ENCODE measurements at places on chromosomes 2 and 18.

GRCh38 chr18:28256166-28256565, 79.2 kb upstream of the CDH2 start:
- no peak for DNase-seq

- DNase-seq = no peak
Observed at GRCh38 chr2:60447943-60448342, 105.5 kb downstream of the BCL11A start.

DNA sequence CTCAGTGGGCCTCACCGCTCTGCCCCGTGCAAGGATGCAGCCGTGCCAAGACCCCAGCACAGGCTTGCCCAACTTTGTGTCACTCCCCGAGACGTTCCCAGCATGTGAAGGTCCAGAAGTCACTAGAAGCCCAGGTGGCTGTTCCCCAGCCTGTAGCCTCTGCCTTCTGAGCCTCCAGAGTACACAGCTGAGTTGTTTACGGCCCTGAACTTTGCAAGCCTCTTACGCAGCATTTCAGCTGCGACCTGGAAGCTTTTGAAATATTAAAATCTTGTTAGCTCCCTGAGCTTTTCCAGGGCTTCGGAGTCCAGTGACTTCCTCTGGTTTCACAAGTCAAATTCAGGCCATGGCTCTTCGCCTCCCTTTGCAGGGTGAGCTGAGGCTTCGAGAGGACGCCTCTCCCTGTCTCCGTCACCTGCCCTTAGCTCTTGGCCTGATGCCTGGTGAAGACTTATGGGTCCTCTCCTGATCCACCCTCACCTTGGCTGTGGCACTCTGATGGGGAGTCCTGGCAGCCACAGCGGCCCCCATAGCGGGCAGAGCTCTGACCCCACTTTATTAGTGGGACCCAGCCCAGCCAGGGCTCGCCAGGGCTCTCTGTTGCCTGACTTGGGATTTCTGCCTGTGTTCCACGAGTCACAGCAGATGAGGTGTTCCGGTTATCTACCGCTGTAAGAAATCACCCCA, 76.5 kb upstream of the HPCAL1 start:
- no peak for DNase-seq

GRCh38 chr18:24354278-24354677, 43.3 kb downstream of the OSBPL1A start:
- no peak for DNase-seq

GRCh38 chr2:43325107-43325811, 98.9 kb upstream of the ZFP36L2 start:
- no peak for DNase-seq

GRCh38 chr18:44123743-44124142, 556.9 kb upstream of the SETBP1 start:
- DNase-seq = no peak

- no peak for DNase-seq
Observed at GRCh38 chr2:9461079-9461478, 13.3 kb upstream of the IAH1 start.

- DNase-seq = no peak
Observed at GRCh38 chr2:216827073-216827720, 32.7 kb downstream of the TNP1 start.

DNA sequence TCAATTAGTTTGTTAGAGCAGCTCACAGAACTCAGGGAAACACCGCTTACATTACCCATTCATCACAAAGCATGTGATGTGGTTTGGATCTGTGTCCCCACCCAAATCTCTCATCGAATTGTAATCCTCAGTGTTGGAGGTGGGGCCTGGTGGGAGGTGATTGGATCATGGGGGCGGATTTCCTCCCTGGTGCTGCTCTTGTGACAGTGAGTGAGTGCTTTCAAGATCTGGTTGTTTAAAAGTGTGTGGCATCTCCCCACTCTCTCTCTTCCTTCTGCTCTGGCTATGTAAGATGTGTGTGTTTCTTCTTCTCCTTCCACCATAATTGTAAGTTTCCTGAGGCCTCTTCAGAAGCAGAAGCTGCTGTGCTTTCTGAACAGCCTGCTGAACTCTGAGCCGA, 63.5 kb upstream of the AGPS start:
- DNase-seq = no peak

DNA sequence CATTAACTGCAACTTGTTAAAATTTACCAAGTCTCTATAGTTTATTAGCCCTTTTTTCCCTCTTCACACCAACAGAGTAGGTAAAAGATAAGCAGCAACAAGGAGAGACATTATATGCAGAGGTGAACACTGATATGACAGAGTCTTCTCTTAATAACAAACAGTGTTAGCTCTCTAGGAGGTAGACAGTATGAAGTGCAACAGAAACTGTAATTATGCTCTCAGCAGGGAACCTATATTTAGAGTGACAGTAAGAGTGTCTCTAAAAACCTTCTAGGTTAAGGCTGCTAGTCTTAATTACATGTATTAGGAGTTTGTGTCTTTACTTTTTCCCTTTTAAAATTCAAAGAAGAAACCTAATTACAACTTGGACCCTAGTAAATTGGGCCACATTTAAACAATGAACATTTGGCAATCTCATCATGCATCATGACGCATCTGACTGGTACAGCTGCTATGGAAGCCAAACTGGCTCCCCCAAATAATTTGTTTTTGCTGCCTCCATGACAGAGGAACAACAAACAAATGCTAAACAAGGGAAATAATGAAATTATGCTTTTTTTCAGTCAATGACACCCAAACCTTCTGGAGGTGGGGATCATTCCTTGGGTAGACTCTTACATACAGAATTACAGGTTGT, 69.9 kb upstream of the MMADHC start:
- DNase-seq = no peak

- no peak for DNase-seq
Observed at GRCh38 chr18:50289108-50289443, 1.6 kb upstream of the CXXC1 start.

- DNase-seq = no peak
Observed at GRCh38 chr18:35497027-35497369, 762 bp downstream of the INO80C start.

- no peak for DNase-seq
Observed at GRCh38 chr18:12884406-12885323, 628 bp upstream of the PTPN2 start.

GRCh38 chr2:53183581-53183980, 584.0 kb upstream of the CHAC2 start:
- no peak for DNase-seq

DNA sequence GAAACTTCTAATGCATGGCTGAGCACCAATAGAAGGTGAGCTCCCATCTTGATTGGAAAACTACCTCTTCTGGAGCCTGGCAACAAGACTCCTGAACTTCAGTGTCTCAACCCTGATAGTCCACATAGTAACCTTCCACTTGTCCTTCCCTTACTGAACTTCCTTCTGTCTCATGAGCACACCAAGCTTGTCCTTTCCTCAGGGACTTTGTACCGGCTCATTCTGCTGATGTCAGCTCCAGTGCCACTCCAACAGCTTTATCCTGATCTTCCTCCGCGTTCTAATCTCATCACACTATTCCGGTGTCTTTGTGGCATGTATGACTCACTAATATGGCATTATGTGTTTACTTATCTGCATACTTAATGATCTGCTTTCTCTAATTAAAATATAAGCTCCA, 862.0 kb upstream of the ID2 start:
- DNase-seq = no peak

DNA sequence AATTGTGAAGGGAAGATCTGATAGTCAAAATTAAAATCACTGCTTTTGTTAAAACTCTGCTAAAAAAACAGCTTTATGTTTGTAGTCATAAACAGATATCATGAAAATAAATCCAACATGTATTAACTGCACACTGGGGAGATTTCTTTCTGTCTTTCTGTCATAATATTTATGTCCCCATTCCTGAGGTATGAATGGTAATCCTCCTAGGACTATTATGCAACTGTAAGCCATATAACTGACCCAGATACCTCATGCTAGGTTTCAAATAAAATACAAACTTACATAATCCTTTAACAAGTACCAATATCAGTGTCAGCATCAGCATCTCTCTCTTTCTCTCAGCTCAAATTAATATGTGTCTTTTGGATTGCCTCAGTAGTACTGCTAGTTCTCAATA, 18.2 kb downstream of the IFIH1 start:
- DNase-seq = no peak

GRCh38 chr2:192035731-192036442, 158.8 kb downstream of the TMEFF2 start:
- no peak for DNase-seq

DNA sequence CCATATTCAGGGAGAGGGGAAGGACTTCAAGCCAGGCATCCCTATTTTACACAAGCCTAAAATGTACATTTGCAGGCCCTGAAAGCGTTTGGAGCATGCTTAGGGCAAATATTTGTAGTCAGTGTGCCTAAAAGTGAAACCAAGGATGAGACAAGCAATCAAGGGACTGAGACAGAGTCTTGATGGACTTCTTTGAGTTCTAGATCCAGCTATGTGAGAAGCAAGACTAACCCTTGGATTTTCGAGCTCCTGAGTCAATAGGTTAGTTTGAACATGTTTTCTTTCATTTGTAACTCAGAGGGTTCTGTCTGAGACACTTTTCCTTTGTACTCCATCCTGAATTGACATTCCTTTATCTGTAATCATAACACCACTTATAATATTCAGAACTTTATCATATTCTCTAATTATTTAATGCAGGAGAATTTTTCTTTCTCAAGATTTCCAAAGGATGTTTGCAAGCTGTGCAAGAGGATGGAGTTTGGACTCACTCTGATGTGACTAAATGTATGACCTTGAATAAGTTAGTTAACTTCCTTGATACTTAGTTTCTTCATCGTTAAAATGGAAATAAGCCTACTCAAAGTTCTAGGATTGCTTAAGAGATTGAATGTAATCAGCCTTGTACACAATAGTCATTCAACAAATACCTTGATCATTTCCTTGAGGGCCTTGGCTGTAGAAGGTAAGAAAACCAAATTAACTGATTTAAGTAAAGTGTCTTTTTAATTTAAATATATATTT, 1237.8 kb upstream of the ZEB2 start:
- DNase-seq = no peak

- peak; percentile 11 for DNase-seq
Observed at GRCh38 chr2:9099341-9099751, 95.9 kb upstream of the MBOAT2 start.

GRCh38 chr18:3152294-3152693, 67.5 kb downstream of the MYOM1 start:
- no peak for DNase-seq

Data from activated CD4-positive, alpha-beta T cell treated with anti-CD3 and anti-CD28 coated beads for 24 hours (primary cell).